Sigmoid colon (tissue), 7 donors: ENCODE measurements at places on chromosomes 12 and 14.
A peak's percentile ranks its signal among the peaks of the same experiment; 100 is the strongest.

DNA sequence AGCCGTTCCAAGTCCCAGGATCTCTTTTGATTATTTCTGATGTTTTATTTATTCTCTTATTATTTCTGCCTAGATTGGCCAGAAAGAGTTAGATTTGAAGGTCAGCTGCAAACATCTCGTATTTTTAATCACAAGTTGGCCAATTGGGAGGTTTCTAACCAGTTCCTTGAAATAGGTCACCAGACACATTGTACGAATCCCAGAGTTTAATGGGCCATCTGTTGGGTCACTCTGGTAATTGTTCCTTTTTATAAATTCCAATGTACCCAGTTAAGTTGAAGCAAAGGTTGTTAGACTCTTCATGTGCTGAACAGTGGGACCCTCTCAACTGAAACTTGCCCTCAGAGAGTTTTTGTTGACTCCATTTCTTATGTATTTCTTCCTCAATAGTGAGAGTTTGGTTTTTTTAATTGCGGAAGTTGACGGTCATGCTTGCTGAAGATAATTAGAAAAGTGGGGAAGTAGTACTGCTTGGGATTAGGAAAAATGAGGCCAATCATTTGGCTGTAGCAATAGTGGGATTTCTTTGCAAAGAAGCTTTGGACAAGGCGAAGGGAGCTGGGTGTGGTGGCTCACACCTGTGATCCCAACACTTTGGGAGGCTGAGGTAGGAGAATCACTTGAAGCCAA lies 382.7 kb upstream of the RGS6 start:
- no peaks in the 10 kb centered on the region for H3K4me1 ChIP-seq
- no peak overlapping the region for H3K4me3 ChIP-seq
- H3K36me3 ChIP-seq = no peaks in the 10 kb centered on the region
- no peak overlapping the region for H3K27ac ChIP-seq
- no peak for DNase-seq
- H3K27me3 ChIP-seq = no peaks in the 10 kb centered on the region

DNA sequence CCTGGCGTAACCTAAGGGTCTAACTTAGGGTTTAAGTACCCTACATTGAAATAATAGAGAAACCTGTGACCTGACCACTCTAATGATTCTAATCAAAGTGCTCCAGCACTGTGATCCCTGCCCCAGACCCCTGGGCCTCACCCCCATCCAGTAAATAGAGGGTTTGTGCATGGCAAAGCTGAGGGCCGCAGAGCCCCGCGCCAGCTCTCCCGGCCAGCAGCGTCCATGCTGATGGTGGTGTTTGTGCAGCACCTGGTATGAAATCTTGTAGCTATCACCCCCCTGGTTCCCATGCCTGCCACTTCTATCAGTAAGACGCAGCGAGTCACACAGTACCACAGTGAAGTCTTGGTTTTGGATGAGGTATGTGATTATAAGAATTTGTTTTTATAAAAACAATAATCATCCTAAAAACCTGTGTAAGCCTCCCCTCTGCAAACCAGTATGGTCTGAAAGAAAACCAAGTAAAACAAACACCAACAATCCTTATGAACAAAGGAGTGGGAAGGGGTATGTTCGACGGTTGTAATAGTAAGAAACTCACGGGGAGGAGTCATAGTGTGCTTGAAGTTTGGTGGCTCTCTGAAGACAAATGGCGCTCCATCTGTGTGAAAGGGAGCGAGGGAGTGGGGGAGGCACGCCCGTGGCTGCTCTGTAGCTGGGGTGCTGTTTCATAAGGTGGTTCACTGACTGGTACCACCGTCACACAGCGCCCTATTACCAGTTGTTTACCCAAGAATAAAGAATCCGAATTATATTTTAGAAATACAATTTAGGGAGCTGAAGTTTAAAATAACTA lies 156.2 kb downstream of the CACNA1C start:
- H3K4me3 ChIP-seq = no peak overlapping the region
- DNase-seq = no peak
- H3K4me1 ChIP-seq = no peaks in the 10 kb centered on the region
- H3K27ac ChIP-seq = peak overlapping the region; percentile 76
- no peaks in the 10 kb centered on the region for H3K27me3 ChIP-seq

DNA sequence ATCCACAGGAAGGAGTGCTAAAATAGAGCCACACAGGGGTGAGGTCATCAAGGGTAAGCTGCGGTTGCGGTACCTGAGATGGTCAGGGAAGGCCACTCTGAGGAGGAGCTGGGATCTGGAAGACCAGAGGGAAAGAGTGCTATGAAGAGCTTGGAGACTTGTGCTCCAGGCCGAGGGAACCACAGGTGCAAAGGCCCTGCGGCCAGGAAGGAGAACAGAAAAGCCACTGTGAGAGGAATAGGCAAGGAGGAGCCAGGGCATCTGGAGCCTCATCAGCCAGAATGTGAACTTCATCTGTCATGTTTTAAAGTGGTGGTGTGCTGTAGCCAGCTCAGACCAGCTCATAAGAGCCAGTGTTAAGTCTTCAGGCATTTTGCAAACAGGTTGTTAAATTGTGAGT lies 5.5 kb upstream of the CCDC197 start:
- H3K27me3 ChIP-seq = no peaks in the 10 kb centered on the region
- no peak overlapping the region for H3K4me3 ChIP-seq
- no peaks in the 10 kb centered on the region for H3K4me1 ChIP-seq
- H3K36me3 ChIP-seq = no peaks in the 10 kb centered on the region
- no peak for DNase-seq

DNA sequence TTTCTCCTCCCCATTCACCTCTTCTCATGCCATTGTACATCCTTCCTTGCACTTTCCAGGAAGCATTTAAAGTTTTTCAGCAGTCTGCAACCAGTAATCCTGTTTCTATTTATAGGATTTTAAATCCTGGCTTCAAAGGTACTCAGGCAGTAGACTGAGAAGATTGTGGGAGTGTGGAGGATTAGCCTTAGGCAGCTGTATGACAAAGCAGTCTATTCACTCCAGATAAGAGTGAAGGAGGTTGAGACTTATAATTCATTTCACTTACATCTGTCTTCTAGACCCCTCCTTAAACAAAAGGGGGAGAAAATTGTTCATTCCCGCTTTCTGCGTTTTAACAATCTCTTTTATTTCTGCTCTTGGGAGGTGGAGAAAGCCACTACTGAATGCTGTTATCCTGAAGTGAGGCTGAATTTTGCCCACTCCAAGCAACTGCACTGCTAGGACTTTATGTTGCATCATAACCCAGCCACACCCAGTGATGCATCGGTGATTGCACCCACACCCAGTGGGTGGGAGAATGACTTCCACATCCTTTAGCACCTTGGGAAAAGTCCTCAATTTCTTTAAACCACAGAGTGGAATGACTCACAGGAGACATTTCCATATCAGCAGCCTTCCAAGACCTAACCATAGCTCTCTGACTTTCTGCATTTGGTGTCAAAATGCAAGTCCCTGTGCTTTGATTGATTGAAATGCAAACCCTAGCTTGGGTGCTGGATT lies 382.5 kb upstream of the ATP2B1 start:
- H3K27me3 ChIP-seq = no peaks in the 10 kb centered on the region
- no peak overlapping the region for H3K27ac ChIP-seq
- H3K36me3 ChIP-seq = no peaks in the 10 kb centered on the region
- no peaks in the 10 kb centered on the region for H3K4me1 ChIP-seq
- H3K4me3 ChIP-seq = no peak overlapping the region

DNA sequence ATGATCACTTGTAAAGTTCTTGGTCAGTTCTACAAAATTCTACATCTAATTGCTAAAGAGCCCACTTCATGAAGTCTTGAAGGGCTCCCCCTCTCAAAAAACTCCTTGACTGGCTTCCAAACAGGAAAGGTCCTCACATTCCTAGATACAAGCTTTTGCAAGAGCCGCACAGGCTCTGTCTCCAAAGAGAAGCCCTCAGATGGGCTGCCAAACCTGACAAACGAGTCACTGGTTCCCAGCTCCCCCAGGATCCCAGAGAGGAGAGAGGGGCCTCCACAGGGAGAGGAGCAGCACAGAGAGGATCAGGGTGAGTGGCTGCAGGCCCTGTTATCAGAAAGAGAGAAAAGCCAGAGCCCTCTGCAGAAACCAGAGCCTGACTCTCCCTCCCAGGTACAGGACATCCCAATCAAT lies 5.8 kb downstream of the NID2 start:
- peak overlapping the region; percentile 73 for H3K27ac ChIP-seq
- H3K27me3 ChIP-seq = no peaks in the 10 kb centered on the region
- no peaks in the 10 kb centered on the region for H3K36me3 ChIP-seq
- H3K4me1 ChIP-seq = peaks cover 71% of the 10 kb centered on the region
